ENCODE measurements at places on chromosomes 3 and 15.

DNA sequence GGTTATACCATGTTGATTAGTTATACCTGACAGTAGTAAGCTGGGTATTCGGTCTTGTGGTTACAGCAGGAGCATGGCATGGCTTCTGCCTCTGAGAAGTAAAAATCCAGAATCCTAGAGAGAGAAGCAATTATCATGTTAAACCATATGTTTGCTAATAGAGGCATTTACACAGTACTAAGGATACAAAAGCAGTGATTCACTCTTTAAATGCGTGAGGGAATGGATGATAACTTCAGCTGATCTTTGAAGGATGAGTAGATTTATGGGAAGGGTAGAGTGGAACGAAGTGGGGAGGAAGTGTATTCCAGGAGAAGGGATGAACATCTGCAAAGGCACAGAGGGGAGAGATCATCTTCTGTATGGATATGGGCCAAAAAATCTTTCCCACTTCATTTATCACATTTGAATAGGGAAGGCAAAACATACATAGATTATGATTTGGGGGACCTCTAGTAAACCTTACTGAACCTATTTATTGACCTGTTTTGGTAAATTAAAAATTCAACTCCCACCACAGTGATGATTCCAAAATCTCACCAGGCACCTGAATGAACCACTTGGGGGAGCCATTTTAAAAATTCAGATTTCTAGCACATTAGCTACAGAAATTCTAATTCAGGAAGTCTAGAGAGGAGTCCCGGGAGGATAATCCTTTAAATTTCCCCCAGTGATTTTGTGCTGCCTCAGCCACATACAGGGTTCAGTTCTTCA, 35.1 kb downstream of the IGSF10 start:
- no peak for DNase-seq

DNA sequence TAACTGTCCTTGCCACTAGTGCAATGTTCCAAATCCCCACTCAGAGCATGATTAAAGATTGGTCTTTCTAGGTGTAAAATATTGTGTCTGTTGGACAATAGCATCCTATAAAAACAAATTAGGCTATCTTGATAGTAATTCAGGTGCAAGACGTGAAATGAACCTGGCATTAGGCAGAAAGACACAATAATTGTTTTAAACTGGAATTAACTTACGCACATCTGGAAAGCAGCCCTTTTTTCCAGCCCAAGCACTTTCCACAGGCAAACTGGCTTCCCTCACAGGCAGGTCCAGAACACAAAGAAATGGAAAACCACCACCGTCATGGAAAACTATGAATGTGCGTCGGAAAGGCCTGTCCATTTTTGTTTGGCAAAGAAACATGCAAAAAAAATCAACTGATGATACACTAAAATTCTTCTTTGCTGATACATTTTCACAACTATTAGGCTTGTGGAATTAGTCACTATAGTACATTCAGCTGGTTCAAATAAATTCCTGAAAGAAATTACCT, 474.7 kb upstream of the IL12A start:
- no peak for DNase-seq

DNA sequence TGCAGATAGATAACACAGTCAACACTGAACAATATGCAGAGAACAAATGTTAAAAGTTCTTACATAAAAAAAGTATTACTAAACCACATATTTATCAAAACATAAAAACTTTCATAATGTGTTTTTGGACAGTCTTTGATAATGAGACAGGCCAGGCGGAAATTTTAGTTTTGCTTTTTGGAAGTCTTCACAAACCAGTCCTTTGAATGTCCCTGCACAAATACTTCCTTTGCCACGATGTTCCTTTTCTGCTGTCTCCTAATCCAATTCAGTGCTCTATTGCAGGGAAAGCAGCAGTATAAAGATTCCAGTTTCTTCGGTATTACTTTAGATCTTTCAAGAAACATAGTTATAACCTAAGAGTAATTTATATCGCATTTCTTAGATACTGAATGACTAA, 135.9 kb downstream of the TBL1XR1 start:
- no peak for DNase-seq

- no peak for DNase-seq
These were observed 456.2 kb downstream of the ZNF385D start for GRCh38 chr3:21294768-21295167.

- no peak for DNase-seq
These were observed 575.1 kb downstream of the EPHA3 start for GRCh38 chr3:89682556-89682955.

DNA sequence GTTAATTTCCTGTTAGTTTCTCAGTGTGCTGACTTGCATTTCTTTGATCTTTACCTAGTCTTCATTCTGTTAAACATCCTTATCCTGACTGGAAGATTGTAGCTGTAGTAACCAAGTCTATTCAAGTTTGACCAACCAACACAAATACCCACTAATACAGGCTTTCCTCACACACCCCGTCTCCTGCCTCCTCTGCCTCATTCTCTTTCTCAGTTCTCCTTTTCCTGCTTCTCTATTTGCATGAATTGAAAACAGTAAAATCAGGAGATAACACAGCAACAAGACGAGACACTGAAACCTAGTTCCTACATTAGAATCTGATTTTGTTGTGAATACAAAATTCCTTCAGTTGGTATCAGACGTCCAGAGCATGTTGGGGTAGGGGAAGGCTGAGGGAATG, 116.9 kb upstream of the ARPP21 start:
- DNase-seq: no peak

DNA sequence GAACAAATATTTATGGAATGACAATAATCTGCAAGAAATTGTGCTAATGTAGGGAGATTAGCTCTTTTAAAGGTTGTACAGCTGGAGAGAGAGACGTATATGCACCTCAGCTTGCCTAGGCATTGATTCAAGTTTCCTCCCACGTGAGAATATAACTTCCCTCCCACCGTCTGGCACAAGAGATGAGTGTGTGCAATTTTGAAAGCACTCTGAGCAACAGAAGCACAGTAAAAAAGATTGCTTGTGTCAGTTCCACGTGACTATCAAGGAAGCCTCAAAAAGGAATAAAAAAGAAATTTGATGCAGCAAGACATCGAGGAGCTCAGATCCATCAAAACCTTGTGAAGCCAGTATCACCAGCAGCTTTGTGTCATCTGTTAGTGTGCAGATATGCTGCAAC, 435.3 kb downstream of the TUSC7 start:
- no peak for DNase-seq

- DNase-seq: no peak
These were observed 34.4 kb downstream of the ABHD2 start for GRCh38 chr15:89122505-89123180.

- DNase-seq: no peak
These were observed 22.2 kb upstream of the GMPPB start for GRCh38 chr3:49745986-49746385.

DNA sequence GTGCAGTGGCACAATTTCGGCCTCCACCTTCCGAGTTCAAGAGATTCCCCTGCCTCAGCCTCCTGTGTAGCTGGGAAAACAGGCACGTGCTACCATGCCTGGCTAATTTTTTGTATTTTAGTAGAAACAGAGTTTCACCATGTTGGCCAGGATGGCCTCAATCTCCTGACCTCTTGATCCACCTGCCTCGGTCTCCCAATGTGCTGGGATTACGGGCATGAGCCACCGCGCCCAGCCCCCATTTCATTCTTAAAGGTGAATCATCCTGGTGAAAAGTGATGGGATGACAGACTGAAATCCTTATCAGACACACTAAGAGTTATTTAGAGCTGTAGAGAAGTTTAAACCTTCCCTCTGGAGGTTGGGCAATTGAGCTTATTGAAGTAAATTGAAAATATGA, 24.1 kb upstream of the SERPINI2 start:
- no peak for DNase-seq

DNA sequence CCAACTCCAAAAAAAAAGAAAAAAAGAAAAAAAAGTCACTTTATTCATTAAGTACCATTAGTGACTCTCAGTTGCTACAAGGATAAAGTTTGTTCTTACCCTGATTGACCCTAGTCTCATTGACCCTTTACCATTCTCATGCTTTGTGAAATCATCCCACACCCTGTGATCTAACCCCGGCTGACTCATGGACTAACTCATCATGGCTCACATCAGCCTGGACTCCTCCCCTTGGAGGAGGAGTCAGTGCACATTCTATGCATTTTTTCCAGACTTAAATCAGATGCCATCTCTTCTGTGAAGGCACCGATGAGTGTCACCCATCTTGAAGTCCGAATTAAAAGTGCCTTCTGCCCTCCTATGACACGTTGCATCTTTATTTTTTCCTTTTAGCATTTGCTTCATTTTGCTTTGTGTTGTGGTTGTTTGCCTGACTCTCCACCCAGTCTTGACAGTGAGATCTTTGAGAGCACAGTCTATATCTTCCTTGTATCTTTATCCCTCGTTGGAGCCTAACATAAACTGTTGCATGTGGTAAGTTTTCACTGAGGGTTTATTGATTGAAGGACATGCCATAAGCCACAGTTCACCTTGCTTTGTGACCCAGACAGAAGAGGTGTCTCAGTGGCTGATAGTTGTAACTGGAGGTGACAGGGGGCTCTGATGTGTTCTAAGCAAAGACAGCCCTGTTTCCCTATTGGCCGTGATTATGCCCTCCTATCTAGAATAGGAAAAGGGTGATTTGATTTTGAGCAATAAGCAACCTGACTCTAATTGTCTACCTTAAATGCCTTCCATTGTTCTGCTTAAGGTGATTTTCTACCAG, 72.1 kb downstream of the IL1RAP start:
- DNase-seq: no peak

DNA sequence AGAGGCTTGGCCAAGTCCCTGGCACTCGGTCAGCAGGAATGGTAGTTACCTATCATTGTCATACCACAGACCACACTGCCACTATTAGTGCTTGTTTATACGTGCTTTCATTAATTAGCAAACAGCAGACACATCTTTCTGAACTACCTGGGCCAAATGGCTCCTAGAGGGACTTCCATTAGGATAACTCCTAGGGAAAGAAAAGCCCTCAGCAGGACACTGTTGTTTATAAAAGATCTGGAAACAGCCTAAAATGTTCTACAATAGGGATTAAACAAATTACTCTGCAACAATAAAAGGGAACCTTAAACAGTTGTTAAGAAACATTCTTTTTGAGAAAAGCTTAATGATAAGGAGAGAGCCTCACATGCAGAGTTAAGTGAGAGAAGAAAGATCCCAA, 38.5 kb downstream of the ARHGEF3 start:
- DNase-seq: no peak

- DNase-seq: peak; percentile 1
These were observed 81.6 kb downstream of the HERC1 start for GRCh38 chr15:63752075-63752684.

- DNase-seq: no peak
These were observed 132.1 kb upstream of the SATB1 start for GRCh38 chr3:18557216-18557615.

Measured in C1 segment of cervical spinal cord (tissue), 14 donors.